ENCODE measurements at places on chromosomes 2 and 18. TPM values are rescaled to one million over a fixed set of nuclear protein-coding genes. Genes with fewer than 3 reads are reported as not detected.
A peak's percentile ranks its signal among the peaks of the same experiment; 100 is the strongest.

Gene MRO
- 1.3 TPM for total RNA-seq

Gene CHAC2
- 5.2 TPM for total RNA-seq

Gene ZBTB7C
- total RNA-seq = 0.41 TPM

GRCh38 chr2:58039170-58039611 is 7.4 kb upstream of the VRK2 start:
- no peak for DNase-seq

- DNase-seq = no peak
Measured at GRCh38 chr18:33541316-33541715, 36.7 kb upstream of the ASXL3 start.

Gene TNFAIP6
- total RNA-seq = not detected

- peak; percentile 53 for DNase-seq
Measured at GRCh38 chr2:128668946-128669345, 350.3 kb upstream of the HS6ST1 start.

DNA sequence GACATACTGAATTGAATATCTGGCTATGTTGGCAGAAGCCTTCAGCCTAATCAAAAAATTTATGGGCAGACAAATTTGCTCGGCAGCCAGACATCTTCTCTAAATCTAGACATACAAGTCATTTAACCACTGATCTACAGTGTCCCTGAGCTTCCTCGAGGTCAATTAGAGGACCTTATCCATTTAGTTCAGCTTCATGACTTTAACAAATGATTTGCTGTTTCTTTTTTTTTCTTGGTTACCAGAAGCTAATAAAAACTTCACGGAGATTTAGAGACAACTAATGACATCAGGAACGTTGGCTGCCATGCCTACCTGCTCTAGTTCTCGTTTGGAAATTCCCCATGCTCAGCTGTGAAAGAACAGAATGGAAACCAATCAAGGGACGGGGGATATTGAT is 223.8 kb downstream of the BCL2 start:
- no peak for DNase-seq

DNA sequence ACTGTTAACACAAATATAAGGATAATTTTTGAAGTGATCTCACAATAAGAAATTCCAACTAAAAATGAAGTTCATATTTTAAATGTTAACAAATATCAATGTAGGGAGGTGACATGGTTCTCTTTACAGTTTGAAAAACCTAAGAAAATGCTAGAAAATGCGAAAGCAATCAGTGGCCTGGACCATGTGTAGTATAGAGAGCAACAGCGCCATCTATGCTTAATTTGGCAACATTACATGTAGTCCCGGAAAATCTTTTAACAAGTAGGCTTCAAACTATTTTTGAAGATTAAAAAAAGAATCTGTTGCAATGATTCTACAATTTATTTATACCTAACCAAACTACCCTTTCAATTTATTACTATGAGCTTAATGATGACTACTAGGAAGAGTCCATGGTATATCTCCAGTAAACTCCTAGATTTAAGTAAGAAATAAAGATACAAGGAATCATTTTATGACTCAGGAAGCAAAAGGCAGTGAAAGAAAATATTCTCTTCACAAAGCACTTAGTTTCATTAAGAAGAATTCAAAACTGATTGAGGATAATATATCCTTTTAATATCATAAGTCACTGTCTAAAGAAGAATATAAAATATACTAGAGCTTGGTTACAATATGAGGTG is 33.3 kb downstream of the NDUFA10 start:
- DNase-seq = no peak

- no peak for DNase-seq
Measured at GRCh38 chr2:149180226-149180875, 141.9 kb downstream of the LYPD6B start.

- no peak for DNase-seq
Measured at GRCh38 chr2:65146078-65146477, 16.2 kb upstream of the RAB1A start.

Gene NEMP2
- 8.0 TPM for total RNA-seq

- DNase-seq = no peak
Measured at GRCh38 chr2:191676790-191677645, 918 bp upstream of the NABP1 start.

Gene SERPINB2
- total RNA-seq = not detected

GRCh38 chr2:74915743-74916142 is 42.7 kb upstream of the POLE4 start:
- no peak for DNase-seq

DNA sequence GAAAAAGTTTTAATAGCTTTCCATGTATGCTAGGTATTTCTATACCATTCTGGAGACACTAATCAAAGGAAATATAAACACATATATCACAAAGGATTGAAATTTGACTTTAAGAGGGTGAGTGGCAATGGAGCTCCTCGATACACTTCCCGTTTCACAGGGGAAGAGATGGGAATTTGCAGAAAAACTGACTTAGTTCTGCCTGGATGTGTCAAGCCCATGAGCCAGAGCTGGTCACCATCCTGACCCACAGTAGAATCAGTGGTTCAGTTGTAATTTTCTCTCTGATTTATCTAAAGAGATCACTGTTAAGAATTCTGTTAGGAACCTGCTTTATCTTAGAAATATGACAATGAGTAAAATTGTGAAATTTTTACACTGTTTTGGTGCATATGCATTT is 34.2 kb downstream of the PLCL1 start:
- no peak for DNase-seq

Gene SCTR
- total RNA-seq = 0.20 TPM

All from endodermal cell (in vitro differentiated cells).